AG09319 (cell line): ENCODE measurements at places on chromosomes 1 and 21.

DNA sequence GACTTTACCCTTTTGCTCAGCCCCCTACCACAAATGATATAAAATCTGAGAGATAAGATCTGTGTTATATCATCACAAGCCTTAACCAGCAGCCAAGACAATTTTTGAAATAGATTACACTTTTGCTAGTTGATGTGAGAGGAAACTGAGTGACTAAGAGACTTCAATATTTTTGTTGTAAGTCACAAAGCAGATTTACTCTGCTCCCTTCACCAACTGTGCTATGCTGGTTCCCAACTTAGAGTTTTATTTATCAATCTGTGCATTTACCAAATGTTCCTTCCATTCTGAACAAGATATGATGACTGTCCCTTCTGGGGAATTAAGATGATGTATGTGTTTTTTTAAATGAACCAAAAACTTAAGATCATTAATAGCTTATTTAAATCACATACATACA lies 12.1 kb upstream of the GRIK1 start:
- no peak for DNase-seq

- DNase-seq, result no peak
Observed at GRCh38 chr1:86277936-86278335, 118.2 kb downstream of the ODF2L start.

- no peak for DNase-seq
Observed at GRCh38 chr1:150890033-150890416, 3.1 kb downstream of the CTXND2 start.

- DNase-seq, result no peak
Observed at GRCh38 chr1:159211331-159212136, 6.9 kb downstream of the ACKR1 start.

DNA sequence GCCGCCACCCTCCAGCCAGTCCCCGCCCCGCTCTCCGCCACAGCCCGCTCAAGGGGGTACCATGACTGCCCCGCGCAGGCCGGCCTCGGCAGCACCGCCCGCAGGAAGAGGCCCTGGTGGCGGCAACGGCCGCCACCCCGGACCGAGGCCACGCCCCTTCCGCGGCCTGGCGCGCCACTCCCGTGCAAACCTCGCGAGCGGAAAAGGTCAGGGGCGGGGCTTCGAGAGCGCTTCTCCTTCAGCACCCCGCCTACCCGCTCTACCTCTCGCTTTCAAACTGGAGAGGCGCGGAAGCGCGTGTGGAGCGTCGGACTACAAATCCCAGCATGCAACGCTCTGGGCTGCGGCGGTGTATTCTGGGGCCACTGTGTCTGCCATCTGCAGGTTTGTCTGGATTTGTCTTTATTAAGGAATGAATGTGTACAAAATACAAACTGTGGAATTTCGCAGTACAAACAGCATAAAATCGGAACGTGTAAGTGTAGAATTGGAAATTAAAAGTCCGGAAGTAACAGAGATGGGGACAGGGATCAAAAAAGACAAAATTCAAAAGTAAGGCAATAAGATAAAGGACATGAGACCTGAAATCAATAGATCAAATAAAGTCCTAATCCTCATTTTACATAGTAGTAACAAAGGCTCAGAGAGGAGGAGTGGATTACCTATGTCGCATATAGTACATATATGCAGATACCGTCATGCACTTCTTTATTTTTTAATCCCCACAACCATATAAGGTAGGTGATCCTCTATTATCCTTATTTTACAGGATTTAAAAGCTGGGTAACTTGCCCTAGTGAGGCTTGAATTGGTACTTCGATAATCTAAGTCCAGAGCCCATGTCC lies 464 bp upstream of the ADSS2 start:
- peak; percentile 98 for DNase-seq

GRCh38 chr1:88873737-88874349 lies 17.5 kb downstream of the GTF2B start:
- no peak for DNase-seq

DNA sequence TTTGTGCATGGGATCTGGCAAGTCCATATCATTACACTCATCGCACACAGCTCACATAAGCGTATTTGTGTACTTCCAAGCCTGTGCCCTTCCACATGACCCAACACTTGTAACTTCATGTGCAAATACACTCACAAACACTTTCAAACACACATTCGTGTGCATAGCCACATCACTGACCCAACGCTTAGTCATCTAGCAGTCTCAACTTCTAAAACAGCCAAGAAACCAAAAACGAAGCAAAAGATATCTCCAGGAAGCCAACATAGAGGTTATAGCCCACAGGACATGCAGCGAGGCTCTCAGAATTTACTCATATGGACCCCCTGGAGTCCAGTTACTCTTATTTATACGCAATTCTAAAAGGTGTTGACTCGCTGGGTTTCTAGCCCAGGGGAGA lies 10.9 kb upstream of the GOLT1A start:
- DNase-seq, result no peak

- no peak for DNase-seq
Observed at GRCh38 chr1:202659974-202660373, 50.3 kb downstream of the SYT2 start.

- DNase-seq, result no peak
Observed at GRCh38 chr1:2251786-2252185, 23.7 kb downstream of the SKI start.

DNA sequence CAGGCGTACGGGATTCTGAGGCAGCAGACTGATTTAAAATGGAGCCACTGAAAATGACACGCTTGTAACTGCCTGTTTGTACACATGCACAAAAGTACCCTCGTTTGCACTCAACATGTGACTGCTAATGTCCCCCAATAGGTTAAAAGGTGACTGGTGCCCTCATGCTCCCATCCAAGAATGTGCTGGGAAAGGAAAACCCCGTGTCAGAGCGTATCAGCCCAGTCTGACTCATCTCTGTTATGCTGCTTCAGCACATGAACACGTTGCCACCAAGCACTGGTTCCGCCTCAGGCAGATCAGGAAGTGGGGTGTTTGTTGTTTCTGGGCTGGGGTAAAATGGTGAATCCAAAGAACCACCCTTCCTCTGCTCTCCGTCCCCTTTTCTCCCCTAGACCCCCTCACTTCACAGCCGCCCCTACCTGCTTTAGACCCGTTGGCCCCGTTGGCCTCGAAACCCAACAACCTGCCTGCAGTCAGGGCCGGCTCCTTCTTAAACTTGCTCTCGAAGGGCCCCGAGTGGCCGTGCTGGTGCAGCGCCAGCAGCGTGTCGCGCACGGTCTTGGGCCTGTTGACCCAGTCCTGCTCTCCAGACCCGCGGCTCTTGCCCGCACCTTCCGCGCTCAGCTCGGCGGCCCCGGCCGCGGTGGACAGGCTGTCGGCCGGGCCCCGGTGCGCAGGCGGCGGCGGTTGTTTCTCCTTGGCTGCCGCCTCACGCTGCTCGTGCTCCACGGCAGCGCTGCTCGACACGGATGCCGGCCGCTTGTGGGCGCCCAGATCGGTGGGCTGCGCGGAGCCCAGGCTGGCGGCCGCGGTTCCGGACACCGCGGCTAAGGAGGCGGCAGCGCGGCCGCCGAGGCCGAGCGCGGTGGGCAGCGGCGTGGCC lies 1.7 kb downstream of the IRF2BP2 start:
- no peak for DNase-seq

GRCh38 chr21:45854690-45855247 lies 126.8 kb upstream of the COL6A1 start:
- DNase-seq, result no peak

DNA sequence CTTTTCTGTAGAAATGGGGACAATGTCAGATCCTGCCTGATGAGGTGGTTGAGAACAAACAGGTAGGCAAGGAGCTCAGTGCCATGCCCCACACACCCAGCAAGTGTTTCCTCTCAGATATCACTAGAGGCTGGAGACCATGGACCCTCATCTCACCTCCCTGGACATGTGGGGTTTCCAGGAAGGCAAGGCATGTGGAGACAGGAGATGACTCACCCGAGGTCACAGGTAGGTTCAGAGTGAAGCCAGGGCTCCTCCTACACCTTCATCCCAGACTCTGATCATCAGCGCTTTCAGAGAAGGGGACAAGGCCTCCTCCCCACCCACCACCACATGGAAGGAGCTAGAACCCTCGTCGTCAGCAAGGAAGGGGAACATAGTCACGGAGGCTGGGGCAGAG lies 69.2 kb downstream of the MATN1 start:
- no peak for DNase-seq

DNA sequence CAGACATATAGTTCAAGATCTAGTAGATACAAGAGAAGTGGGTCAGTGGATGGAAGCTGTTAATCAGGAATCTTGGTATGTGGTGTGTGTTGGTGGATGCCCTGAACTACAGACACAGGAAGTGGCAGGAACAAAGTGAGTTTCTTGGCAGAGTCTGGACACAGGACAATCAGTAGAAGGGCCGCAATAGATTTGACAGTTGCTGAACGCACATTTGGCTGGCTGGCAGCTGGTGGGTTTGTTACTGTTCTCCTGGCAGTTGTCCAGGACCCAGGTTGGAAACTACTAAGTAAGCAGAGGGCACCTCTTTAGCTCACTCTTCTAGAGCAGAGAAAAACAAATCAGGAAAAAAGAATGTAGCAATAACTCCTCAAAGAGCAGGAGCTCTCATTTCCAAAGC lies 13.2 kb downstream of the KRTAP26-1 start:
- DNase-seq, result no peak

DNA sequence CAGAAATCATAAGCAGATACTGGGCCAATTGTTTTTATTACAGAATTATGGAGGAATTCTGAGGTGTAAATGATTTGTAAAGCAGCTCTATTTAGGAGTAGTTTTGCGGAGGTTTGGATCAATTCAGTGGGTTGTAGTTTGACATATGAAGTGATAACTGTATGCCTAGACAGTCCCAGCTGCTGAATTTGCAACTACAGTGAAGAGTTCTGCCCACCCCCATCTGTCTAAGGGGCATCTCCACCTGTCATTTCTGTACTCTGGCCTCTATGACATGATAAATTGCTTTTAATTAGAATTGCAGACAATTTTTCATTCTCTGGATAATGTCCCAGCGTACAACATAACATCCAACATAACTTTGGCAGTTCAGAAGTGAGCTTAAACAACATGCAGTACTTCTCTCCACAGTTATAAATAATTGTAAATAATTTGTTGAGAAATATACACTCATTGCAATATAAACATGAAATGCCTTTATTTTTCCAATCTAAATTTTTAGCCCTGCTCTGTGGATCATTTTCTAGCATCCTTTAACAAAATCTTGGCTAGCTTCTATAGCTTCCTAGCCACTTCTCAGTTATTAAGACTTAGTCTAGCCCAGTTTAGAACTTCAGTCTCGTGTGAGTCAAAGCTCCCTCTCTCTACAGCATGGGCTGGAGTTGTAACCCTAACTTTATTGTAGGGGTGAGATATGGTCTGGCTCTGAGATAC lies 52.3 kb downstream of the PDE4B start:
- DNase-seq, result no peak

DNA sequence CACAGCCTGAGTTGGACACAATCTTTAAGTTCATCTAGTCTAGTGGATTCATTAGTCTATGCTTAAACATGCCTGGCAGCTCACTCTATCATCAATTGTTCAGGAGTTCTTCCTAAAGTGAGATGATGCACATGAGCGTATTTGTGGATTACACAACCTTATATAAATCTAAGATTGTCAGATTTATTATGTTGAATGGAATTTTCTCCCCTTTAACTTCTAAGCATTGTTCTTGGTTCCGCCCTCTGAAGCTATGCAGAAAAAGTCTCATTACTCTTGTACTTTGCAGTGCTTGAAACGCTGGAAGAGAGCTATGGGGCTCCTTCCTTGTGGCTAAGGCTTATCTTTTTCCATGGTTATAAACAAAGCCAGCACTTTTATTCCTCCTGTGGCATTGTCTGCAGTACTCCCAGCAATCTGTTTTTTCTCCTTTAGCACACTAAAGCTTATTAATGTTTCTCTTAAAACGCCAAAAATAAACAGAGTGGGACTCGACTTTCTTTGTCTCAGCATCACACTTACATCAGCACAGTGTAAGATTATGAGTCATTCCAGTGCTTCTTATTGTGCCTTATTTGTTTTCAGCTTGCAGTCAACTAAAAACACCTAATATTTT lies 316.8 kb upstream of the CAMK1G start:
- no peak for DNase-seq

- no peak for DNase-seq
Observed at GRCh38 chr1:69400128-69400527, 167.6 kb upstream of the LRRC7 start.

GRCh38 chr1:62481681-62482080 lies 44.8 kb downstream of the USP1 start:
- no peak for DNase-seq

- DNase-seq, result no peak
Observed at GRCh38 chr1:94530373-94530878, 11.1 kb downstream of the F3 start.

DNA sequence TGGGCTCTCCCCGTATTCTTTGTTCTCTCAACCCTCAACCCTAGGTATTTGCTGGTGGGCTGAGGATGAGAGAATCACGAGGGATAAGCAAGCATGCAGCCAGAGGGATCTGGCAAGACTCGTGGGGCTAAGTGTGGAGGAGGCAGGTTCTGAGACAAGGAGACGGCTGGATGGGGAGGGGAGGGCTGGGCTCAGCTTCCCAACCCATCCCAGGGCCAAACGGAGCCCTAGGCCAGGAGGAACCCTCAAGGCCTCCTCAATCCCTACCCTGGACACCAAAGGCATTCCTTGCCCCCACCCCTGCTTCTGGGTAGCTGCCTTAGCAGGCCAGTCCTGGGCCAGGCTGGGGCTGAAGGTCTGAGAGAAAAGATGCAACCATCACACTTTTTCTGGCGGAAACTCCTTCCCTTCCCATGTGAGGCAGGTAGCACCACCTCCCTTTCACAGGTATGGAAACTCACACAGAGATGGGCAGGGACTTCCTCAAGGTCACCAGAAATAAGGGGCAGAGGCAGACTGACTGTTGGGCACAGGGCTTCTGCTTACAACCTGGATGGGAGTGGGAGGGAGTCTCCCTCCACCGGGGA lies 6.2 kb downstream of the MEF2D start:
- no peak for DNase-seq

GRCh38 chr1:172121081-172121717 lies 279.9 kb downstream of the DNM3 start:
- DNase-seq, result no peak
